Iris pigment epithelial cell (primary cell): ENCODE measurements at places on chromosomes 6 and 20.

- no peak for DNase-seq
Measured at GRCh38 chr6:106102034-106102433, 15.9 kb downstream of the PRDM1 start.

- peak; percentile 34 for DNase-seq
Measured at GRCh38 chr6:53651764-53652401, 13.7 kb downstream of the KLHL31 start.

- no peak for DNase-seq
Measured at GRCh38 chr6:4587171-4587570, 189.0 kb upstream of the CDYL start.

DNA sequence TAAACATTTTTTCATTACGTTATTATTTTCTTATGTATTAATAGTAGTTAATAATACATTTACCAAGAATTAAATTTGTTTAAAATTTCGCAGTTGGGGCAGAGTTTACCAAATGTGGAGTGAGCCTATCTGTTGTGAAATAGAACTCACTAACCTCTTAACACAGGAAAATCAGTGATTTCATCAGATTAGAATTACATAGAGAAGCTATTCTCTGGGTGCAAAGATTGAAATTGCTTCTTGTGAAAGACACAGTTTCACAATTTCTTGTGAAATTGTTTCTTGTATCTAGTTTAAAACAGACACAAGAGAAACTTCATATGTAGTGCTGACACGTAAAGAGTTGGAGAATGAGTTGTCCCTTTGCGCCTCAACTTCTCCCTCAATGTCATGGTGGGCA is 69.4 kb upstream of the PRL start:
- peak; percentile 79 for DNase-seq

DNA sequence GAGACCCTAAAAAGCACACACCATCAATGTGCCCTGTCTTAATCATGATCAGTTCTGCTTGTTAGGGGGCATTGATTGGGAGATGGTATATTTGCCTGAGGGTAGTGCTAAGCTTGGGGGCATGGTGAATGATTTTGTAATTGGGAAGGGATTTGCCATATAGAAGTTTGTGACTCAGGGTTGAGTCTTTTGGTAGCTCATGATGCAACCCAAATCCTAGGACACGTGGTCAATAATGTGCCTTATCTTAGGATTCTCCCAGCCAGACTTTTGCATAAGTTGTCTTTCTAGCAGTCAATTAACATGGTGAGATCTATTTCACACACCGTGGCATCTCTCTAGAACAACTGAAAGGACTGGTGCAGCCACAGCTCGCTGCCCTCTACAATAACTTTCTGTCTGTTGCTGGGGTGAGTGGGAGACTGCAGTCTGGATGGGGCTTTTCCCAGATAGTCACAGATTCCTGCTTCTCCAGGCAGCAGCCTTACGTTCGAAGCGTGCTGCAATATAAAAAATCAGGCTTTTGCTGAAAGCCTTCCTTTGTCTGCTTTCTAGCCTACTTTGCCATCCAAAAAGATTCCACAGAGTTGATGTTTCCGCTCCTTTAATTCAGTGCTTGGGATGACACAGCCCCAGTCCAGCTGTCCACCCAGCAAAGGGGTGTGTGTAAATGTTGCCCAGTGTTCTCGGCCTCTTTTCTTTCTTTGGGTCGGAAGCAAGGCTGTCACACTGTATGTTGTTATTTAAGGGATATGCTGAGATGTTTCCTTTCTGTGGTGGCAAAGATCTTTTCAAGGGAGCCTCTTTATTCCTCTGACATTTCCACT is 58.9 kb downstream of the ID4 start:
- DNase-seq: no peak

DNA sequence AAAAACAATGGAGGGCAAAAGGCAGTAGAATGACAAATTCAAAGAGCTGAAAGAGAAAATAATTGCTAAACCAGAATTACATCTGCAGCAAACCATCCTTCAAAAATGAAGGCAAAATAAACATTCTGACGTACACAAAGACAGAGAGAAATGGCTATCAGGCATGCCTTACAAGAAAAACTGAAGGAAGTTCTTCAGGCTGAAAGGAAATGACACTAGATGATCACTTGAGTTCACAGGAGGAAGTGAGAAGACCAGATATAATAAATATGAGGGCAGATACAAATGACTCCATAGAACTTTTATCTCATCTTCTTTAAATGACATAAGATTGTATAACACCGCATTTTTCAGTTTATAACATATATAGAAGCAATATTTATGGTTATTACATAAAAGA is 30.0 kb downstream of the DZANK1 start:
- DNase-seq: no peak

DNA sequence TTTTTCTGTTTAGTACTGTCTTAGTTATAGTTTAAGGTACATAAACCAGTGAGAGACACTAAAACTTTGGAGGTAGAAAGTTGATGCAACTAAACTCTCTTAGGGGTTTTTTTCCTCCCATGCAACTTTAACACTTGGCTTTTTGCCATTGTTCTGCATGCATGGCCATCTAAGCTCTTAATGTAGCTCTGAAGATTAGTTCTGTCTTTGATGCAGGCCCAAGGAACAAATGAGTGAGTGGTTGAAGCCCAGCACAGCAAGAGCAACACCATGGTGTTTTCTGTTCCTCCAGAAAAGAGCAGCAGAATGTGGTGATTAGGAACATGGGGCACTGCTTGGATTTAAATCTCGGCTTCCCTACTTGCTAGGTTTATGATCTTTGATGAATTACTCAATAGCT is 89.3 kb downstream of the L3MBTL3 start:
- peak; percentile 15 for DNase-seq

- no peak for DNase-seq
Measured at GRCh38 chr20:46433051-46433450, 26.6 kb upstream of the ELMO2 start.

DNA sequence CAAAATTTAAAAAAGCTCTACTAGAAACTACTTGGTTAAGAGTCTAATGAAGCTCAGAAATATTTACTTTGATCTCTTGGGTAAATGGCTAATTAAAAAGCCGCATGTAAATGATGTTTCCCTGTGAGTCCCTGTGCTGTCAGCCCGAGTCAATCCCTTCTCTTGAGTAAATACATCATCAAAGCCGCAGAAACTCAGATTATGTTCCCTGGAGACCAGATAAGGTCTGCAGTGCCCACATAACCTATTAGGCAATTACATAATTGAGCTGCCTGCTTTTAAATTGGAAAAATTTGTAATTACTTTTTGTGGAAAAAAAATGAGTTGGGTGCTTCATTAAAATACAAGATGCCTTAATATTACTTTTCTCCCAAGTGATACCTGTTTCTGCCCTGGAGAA is 83.1 kb downstream of the KIZ start:
- DNase-seq: no peak

DNA sequence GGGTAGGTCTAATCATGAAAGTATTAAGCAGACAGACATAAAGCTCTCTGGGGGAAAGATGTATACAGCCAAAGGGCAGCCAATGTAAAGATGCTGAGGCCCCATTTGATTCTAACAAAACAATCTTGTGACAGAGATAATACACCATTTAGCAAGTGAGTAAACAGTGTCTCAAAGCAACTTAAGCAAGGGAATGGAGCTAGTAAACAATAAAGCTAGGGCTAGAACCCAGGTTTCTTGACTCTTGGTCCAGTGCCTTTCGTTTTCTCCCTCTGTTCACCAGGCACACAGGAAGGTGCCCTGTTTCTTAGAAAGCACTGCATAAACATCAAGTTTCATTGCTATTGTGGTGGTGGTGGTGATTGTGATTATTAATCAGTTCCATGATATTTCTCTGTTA is 5.1 kb downstream of the ELOVL2 start:
- no peak for DNase-seq

DNA sequence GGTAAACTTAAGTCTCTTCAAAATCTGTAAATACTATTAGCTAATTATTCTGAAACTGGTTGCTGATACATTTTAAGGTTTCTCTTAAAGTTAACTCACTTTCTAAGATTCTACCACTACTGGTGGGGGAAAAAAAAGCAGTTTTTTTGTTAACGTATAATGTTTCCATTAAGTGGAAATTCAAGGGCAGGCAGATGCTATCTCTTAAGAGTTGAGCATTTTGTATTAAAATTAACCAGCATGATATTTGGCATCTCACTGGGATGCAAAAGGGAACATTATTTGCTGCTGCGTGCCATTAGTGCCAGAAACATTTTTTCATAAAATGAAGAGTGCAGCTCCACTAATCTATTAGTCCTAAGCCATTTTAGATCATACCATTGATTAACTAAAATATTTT is 246.2 kb downstream of the PRKN start:
- DNase-seq: no peak

GRCh38 chr6:77354581-77354980 is 108.7 kb downstream of the HTR1B start:
- no peak for DNase-seq

GRCh38 chr6:45892696-45893245 is 122.9 kb downstream of the CLIC5 start:
- no peak for DNase-seq

- peak; percentile 83 for DNase-seq
Measured at GRCh38 chr20:16580147-16580546, 6.9 kb upstream of the KIF16B start.

DNA sequence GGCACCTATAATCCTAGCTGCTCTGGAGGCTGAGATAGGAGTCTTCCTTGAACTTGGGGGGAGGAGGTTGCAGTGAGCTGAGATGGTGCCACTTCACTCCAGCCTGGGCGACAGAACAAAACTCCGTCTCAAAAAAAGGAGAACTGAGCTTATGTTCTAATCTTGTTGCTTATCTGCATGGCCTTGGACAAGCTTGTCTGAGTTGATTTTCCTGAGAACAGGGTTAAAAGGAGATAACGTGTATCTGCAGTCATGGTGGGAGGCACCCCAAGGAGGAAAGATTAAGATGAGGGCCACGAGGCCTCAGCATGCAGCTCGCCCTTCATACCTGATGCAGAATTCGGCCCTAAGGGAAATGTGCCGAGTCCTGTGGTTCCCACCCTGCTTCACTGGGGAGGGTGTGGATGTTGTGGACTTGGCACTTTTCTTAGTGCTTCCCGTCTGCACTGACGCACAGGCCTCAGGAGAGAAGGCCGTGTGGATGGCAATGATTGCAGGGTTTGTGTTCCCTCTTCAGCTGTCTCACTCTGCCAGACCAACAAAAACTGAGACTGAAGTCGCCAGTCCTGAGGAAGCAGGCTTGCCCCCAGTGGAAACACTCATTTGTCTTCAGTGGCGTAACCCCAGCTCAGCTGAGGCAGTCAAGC is 56.3 kb downstream of the EZR start:
- no peak for DNase-seq

- no peak for DNase-seq
Measured at GRCh38 chr20:58871533-58872102, 19.1 kb downstream of the GNAS start.

- no peak for DNase-seq
Measured at GRCh38 chr6:65072500-65072899, 634.5 kb downstream of the EYS start.

GRCh38 chr6:85680388-85680787 is 37.7 kb upstream of the SYNCRIP start:
- no peak for DNase-seq
